ENCODE measurements at places on chromosomes 7 and 10. TPM values are rescaled to one million over a fixed set of nuclear protein-coding genes. Genes with fewer than 3 reads are reported as not detected.

DNA sequence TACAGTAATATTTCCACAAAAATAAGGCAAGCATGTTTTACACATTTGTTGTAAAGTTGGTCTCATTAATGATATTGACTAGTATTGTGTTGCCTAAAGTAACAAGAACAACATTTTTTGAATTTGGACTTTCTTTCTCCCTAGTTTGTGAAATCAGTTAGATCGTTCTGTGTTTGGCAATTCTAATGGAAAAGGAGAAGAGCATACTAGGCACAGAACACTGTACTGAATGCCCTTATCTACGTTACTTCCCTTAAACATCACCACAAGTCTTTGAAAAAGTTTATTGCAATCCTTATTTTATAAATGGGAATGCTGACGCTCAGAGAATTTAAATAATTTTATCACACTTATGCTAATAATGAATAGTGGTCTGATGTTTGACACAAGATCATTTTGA, 372.2 kb downstream of the EXOC4 start:
- no peak overlapping the region for H3K27ac ChIP-seq
- DNase-seq: no peak
- no peaks in the 10 kb centered on the region for H3K36me3 ChIP-seq
- H3K4me1 ChIP-seq: no peaks in the 10 kb centered on the region
- no peaks in the 10 kb centered on the region for H3K27me3 ChIP-seq
- H3K4me3 ChIP-seq: no peak overlapping the region

DNA sequence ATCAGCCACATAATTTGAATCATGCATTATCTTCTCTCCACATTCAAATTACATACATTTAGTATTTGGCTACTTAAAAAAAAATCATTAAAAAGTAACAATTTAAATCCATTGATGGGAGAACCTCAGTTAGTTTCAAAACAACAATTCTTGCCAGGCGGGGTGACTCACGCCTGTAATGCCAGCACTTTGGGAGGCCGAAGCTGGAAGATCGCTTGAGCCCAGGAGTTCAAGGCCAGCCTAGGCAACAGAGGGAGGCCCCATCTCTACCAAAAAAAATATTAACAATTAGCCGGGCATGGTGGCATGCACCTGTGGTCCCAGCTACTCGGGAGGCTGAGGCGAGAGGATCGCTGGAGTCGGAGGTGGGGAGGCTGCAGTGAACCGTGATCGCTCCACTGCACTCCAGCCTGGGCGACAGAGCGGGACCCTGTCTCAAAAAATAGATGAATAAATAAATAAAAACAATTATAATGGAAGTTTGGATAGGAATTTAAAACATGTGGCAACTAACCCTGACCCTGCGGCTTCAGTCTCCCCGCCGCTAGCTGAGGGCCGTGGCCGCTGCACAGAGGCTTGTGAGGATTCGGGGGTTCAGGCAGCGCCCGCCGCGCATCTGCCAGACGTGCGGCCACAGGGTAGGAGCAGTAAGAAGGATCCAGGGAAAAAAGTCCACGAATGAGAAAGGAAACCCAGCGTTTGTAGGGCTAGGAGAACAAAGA, 1.1 kb upstream of the CSGALNACT2 start:
- peak overlapping the region; percentile 97 for H3K4me3 ChIP-seq
- peak overlapping the region; percentile 98 for H3K27ac ChIP-seq
- H3K36me3 ChIP-seq: no peaks in the 10 kb centered on the region
- no peaks in the 10 kb centered on the region for H3K27me3 ChIP-seq
- peaks cover 20% of the 10 kb centered on the region for H3K4me1 ChIP-seq

The ARHGEF35 gene
- 27.3 TPM for total RNA-seq

- no peaks in the 10 kb centered on the region for H3K36me3 ChIP-seq
- no peaks in the 10 kb centered on the region for H3K4me1 ChIP-seq
- H3K27ac ChIP-seq: no peak overlapping the region
Measured at GRCh38 chr7:106180721-106181120, 68.6 kb upstream of the SYPL1 start.

The GPR85 gene
- total RNA-seq: not detected

- H3K4me1 ChIP-seq: no peaks in the 10 kb centered on the region
- no peaks in the 10 kb centered on the region for H3K36me3 ChIP-seq
- H3K27ac ChIP-seq: no peak overlapping the region
- no peak overlapping the region for H3K4me3 ChIP-seq
- DNase-seq: no peak
- H3K27me3 ChIP-seq: no peaks in the 10 kb centered on the region
Measured at GRCh38 chr7:50914460-50914859, 131.8 kb upstream of the GRB10 start.

DNA sequence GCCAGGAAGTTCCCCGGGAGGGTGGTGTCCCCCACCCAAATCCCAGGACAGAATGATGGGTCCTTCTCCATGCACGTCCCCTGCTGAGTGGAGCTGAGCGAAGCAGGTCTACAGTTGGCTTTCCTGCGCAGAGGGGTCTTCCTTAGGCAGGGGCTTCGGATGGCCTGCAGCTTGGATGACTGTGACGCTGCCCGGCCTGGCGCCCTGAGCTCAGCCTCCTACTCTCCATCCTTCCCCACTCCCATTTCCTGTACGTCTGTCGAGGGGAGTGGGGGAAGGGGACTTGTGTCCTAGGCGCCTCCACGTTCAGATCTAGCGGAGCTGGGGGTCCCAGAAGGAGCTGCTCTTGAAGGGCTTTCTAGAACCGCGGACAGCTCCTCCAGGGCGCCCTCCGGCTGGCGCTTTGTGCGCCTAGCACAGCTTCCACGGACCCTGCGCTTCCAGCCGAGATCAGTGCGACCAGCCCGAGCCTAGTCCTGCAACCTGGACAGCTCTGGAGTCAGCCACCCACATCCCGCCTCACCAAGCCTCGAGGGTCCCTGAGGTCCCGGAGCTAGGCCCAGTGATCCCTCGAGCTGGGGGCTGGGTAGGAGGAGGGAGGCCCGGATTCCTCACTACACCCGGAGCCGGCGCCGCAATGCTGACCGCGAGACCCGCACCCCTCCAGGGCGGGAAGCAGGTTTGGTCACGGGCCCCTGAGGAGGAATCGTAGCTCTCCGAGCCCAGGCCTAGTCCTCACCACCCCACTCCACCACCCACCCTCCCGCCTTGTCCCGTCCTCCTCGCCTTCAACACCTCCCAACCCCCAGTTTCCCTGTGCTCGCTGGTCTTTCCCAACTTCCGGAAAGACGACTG, 1.9 kb downstream of the GRID1 start:
- no peak overlapping the region for H3K4me3 ChIP-seq
- no peak overlapping the region for H3K27ac ChIP-seq
- H3K27me3 ChIP-seq: peaks cover 78% of the 10 kb centered on the region
- no peaks in the 10 kb centered on the region for H3K36me3 ChIP-seq

The KCNH2 gene
- 9.5 TPM for total RNA-seq

Measured in transverse colon (tissue), 4 donors.